ENCODE measurements at places on chromosomes 7 and 10.

- no peak for DNase-seq
These were observed 34.2 kb downstream of the PUS7 start for GRCh38 chr7:105487579-105488571.

DNA sequence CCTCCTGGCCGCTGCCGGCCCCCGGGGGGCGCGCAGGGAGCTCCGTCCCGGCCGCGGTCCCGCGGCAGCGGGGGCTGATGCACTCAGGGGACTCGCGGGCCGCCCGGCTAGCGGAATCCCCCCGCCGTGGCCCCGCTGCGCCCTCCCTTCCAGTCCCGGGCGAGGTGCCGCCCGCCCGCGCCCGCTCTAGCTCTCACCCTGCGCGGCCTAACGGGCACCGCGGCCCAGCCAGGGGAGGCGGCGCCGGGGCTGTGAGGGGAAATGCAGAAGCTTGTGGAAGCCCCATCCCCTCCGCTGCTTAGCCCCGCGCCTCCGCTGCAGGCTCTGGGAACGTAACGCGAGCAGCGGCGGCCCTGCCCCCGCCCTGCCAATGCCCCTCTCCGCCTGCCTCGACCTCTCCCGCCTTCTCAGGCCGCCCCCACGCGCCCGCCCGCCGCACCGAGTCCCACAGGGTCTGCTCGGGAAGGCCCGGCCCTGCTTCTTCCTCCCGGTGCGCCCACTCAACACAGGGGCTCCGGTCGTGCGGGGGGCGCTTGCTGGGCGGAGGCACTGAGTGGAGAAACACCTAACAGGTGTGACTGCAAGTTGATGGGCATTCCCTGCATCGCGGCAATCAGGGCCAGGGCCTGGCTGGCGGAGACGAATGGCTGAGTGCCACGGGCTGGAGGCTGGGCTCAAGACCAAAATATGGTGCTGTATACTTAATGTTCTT is 384 bp upstream of the TMEM229A start:
- DNase-seq: no peak

- no peak for DNase-seq
These were observed 38.0 kb downstream of the FAM149B1 start for GRCh38 chr10:73205890-73206289.

DNA sequence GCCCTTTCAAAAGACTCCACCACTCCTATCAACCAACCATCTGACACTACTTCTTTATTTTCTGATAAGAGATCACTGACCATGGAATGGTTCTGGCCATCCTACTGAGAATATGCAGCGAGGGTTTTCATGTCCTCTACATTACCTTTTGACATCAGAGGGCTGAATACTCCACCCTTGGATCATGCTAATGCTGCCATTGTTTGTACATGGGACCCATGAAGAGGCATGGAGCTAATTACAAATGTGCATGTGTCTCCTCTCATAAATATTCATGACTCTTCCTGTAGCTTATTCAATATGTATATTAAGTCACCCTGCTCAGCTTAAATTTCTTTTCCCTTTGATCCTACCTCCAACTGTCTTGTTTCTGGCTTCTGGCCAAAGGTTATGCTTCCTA is 1065.8 kb upstream of the GHITM start:
- no peak for DNase-seq

DNA sequence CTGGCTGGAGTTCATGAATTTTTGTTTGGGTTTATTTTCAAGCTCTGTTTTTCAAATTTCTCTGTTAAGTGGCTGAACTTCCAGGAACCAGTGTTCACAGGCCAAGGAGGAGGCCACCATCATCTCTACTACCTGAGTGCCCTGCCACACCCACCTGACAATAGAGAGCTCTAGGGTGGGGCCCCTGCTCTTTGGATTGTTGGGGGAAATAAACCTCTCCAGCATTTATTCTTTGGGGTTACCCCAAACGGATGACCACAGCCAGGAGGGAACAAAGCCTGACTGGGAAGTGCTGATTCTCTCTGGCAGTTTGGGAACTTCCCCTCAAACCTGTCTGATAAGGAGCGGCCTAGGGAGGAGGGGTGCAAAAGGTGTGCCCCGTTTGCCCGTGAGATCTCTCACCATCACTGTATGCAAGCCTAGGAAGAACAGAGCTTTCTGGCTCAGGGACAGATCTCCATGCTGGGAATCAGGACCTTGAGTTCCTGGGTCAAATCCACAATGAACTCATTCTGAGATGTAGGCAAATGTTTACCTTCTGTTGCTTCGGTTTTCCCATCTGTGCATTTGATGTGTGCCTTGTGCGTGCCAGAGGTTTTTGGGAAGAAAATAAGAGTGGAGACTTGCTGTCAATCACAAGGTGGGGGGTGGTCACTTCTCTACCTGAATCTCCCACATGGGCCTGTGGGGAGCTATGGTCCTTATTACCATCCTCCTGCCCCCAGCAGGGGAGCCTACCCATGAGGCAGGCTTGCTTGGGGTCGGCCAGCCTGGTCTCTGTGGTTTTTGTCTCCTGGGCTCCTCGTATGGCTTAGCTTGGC is 27.7 kb upstream of the PDCD4 start:
- DNase-seq: no peak

- DNase-seq: no peak
These were observed 103.1 kb upstream of the RHOBTB1 start for GRCh38 chr10:61047081-61047480.

DNA sequence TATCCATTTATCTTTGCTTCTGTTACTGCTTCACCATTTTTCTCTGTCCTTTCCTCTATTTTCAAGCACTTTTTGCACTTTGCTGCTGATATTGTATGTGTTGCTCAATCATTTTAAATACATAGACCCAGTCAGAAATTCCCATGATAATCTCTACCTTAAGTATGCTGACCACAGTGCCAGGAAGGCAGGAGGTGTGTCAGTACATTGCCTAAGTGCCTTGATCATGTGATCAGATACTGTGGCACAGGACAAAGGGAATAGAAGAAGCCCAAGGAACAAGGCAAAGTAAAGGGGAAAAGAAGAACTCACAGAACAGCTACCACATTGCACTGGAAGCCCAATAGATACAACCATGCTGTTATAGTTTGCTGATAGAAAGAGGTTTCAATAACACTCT is 53.7 kb upstream of the CD36 start:
- DNase-seq: no peak

DNA sequence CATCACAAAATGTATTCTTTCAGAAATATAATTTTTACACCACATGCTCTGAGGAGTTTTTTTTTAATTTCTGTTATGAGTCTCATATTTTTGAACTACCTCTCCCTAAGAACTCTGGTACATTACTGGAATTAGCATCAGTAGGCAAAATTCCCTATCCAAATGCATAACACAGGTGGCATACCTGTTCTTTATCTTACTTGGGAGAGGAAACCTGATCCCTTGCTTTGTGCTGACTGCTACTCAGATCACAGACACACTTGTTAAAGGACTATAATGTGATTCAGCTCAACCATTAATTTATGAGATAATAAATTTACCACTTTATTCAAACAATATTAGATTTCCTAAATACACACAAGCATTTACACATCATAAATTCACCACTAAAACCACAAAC is 617.2 kb downstream of the GRM8 start:
- no peak for DNase-seq

GRCh38 chr10:124467165-124467564 is 5.5 kb downstream of the LHPP start:
- no peak for DNase-seq

DNA sequence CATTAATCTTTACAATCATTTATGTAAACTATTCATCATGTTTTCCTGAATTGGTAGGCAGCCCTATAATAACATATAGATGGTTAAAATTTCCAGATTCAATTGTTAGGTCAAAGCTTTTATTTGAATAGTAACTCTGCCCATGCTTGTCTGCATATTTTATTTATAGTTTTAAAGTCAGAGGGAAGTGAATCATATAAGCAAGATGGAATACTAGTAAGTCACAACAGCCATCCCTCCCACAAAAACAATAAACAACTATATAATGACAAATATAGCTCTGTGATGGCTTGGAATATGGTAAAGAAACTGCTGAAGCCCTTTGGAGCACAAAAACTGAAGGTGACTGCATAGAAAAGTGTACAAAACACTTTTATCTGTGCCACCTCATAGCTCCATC is 156.3 kb upstream of the TMEM106B start:
- DNase-seq: no peak

DNA sequence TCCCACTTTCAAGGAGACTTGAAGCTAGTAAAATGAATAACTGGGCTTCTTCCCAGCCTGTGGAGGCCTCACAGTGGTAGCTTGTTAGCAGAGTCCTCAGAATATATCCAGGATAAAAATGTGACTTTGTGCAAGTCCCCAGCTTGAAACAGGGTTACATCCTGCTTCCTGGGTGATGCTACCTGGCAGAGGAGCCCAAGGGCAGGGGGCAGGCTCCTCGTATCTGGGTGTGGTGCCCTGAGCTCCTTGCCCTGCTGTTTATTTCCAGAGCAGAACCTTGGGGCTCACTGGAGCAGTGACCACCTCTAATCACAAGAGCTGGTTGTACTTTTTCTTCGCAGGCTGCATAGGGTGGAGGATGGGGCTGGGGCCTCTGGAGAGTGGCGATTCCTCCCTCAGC is 94.8 kb downstream of the GRK5 start:
- DNase-seq: no peak

- no peak for DNase-seq
These were observed 60.9 kb downstream of the SLC35B4 start for GRCh38 chr7:134255814-134256213.

DNA sequence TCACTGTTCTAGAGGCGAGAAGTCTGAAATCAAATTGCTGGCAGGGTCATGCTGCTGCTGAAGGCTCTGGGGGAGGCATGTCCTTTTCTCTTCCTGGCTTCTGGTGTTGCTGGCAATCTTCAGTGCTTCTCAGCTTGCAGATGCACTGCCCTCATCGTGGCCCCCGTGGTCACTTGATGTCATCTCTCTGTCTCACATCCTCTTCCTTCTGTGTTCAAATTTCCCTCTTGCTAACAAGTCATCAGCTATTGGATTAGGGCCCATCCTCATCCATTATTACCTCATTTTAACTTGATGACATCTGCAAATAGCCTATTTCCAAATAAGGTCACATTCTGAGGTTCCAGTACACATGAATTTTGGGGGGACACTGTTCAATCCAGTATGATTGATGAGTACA is 36.6 kb upstream of the SRGN start:
- DNase-seq: no peak

DNA sequence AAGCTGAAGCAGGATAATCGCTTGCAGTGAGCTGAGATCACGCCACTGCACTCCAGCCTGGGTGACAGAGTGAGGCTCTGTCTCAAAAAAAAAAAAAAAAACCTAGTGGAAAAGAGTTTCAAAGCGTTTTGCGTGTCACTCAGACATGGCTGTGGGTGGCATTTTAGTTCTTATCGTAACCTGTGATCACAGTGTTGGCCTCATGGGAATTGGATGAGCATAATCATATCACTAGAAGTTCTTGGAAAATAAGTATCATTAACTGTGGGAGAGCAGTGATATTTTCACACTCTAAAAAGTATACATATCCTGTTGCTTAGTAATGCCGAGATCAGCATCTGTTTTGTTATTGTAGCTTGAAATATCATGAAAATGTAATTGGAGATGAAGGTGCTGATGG is 92.6 kb downstream of the CREM start:
- no peak for DNase-seq

- no peak for DNase-seq
These were observed 626.5 kb upstream of the AUTS2 start for GRCh38 chr7:68971634-68972340.

GRCh38 chr7:90824386-90825307 is 228.5 kb downstream of the CDK14 start:
- DNase-seq: no peak

GRCh38 chr10:2978111-2978510 is 89.2 kb upstream of the PFKP start:
- no peak for DNase-seq

- DNase-seq: no peak
These were observed 37.0 kb upstream of the CHST3 start for GRCh38 chr10:71927159-71927558.

DNA sequence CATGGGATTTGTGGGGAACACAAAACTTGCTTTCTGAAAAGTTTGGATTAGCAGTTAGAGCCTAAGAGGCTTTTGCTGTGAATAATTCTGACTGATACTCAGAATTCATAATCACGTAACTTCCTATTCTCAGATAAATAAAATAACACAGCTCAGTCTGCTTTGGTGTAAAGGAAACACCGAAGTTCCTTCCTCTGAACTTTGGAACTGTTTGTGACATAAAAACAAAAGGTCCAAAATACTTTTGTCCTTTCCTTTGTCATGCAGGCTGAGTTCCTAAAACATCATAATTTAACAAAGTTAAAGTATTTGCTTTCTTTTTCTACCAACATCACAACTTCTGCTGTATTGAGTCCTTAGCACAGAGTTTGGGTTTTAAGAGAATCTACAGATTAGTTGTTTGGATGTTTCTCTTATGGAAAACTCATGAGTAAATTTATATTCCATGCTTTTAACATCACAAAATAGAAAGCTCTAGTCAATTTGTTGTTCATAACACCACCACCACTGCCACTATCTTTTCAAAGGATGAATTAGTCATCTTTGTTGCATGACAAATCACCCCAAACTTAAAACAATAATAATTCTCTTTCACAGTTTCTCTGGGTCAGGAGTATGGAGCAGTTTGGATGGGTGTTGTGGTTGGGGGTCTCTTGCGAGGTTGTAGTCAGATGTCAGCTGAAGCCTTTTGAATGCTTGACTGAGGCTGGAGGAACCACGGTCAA is 123.4 kb downstream of the REEP3 start:
- DNase-seq: no peak

DNA sequence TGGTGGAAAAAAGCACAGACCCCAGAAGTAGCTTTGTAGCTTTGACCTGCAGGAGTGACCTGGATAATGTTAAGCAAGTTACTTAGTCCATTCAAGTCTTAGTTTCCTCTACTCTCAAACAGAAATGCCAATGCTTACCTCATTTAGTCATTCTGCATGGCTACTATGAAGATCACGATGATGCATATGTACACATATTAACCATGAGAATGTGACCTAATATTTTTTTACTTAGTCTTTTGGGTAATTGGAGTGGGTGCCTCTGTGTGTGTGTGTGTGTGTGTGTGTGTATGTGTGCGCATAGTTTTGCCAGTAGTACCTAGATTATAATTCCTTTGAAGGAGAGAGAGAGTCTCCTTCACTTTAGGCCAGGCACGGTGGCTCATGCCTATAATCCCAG is 95.8 kb downstream of the NRP1 start:
- DNase-seq: no peak

DNA sequence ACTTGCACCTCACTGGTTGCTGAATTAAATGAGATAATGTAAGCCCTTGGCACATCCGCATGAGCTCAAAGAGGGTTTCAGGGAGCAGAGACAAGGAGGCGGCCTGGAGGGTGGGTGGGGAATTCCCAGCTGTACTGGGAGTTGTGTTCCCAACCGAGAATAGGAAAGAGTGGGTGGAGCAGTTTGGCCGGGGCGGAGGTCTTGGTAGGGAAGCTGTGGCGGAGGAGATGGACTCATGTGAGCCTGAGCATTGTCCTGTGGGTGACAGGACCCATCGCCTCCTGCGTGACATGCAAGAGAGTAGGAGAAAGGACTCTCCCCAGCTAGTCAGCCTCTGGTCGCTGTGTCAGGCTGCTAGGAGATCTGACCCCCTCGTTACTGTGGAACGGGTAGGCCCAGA is 41.0 kb upstream of the SAMD8 start:
- DNase-seq: no peak

- DNase-seq: no peak
These were observed 50.9 kb downstream of the HBP1 start for GRCh38 chr7:107219563-107220244.
